ENCODE measurements at places on chromosomes 4 and X.

DNA sequence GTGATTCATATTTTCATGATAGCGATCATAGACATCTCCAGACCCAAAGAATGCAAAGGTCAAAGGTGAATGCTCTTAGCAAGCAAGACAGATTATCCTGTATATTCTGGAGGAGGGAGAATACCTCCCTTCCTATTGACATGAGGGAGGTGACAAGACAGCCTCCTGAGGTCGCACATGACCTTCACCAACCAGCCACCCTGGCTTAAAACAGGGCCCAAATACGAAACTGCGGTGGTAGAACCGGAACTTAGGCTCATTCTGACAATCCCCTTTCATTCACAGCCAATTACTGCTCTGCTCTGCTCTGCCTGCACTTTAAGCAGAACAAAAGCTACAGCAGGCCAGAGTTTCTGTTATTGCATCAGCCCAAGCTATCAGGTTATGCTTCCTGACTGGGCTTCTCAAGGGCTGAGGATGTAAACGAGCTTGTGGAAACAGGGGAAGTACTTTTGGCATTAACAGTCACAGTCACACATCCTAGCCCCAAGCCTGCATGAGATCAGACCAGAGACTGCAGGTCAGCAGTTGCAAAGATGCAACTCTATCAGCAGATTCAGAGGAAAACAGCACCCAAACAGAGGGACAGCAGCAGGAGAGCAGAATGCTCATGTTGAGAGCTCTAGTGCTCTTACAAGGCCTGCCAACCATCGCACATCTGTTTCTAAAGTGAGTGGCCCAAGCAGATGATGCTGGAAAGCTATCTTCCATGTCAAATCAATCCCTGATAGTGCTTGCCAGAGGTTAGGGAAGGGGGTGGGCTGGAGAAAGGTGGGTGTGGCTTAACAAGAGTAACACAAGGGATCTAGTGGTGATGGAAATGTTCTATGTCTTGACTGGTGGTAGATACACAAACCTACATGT, 51.3 kb upstream of the MAP3K15 start:
- no peak for DNase-seq

- peak; percentile 37 for DNase-seq
Observed at GRCh38 chr4:67871867-67872266, 11.9 kb downstream of the TMPRSS11D start.

GRCh38 chr4:128600996-128601871, 208.3 kb upstream of the JADE1 start:
- peak; percentile 77 for DNase-seq

DNA sequence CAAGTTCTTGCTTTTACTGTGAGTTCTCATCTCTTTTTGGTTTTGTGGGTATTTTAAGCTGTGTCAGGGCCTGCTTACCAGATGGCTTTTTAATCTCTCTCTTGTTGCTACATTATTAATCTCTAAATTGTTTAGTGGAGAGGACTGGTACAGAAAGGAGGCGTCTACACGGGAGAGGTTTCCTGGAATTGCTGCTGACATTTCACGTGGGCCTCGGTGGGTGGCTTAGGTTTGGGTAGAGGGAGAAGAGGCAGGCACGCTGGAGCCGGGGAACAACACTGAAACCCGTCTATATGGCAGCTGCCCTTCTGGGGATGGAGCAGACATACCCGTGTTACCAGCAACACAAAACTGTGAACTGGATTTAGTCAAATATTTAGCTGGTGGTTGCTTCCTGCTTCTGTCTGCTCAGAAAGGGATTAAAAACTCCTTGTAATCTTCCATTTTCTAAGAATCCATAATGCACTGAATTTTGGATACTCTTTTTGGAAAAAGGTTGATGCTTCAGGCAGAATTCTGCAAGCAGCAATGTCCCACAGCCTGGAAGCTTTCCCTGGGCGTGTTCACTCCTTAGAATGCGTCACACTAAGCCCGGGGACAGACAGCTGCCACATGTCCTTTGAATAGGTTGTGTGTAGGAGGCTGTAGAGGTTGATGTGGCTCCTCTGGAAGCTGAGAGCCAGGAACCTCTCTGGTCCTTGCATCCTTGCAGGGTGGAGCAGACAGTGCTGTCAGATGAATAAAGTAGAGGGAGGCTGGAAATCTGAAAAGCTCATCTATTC, 199.8 kb upstream of the GATB start:
- no peak for DNase-seq

GRCh38 chr4:166435449-166435848, 562.4 kb downstream of the TLL1 start:
- no peak for DNase-seq

- no peak for DNase-seq
Observed at GRCh38 chr4:5750946-5751665, 40.1 kb downstream of the EVC start.

GRCh38 chr4:7985891-7986441, 46.3 kb upstream of the AFAP1 start:
- DNase-seq, result no peak

GRCh38 chrX:119677654-119677981, 15.3 kb downstream of the SEPTIN6 start:
- no peak for DNase-seq

DNA sequence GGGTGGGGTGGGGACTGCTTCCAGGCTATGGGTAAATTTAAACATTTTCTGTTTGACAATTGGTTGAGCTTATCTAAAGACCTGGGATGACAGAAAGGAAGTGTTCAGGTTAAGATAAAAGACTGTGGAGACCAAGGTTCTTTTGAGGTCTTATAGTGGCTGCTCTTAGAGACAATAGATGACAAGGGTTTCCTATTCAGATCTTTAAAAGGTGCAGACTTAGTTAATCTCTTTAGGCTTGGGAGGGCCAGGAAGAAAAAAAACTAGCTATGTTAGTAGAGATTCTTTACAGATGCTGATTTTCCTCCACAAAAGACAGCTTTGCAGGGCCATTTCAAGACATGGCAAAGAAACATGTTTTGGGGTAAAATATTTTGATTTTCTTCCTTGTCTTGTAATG, 972.5 kb downstream of the CCSER1 start:
- DNase-seq, result no peak

DNA sequence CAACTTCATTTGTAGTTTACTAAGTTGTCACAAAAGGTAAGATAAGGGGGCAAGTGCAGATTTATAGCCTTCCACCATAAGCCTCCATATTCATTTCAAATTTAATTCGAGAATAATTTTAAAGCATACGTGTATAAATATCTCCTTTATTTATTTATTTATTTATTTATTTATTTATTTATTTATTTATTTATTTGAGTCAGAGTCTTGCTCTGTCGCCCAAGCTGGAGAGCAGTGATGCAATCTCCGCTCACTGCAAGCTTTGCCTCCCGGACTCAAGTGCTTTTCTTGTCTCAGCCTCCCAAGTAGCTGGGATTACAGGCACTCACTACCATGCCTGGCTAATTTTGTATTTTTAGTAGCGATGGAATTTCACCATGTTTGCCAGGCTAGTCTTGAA, 523.4 kb downstream of the FAT4 start:
- no peak for DNase-seq

- DNase-seq, result no peak
Observed at GRCh38 chrX:133513123-133513522, 97.8 kb upstream of the GPC4 start.

DNA sequence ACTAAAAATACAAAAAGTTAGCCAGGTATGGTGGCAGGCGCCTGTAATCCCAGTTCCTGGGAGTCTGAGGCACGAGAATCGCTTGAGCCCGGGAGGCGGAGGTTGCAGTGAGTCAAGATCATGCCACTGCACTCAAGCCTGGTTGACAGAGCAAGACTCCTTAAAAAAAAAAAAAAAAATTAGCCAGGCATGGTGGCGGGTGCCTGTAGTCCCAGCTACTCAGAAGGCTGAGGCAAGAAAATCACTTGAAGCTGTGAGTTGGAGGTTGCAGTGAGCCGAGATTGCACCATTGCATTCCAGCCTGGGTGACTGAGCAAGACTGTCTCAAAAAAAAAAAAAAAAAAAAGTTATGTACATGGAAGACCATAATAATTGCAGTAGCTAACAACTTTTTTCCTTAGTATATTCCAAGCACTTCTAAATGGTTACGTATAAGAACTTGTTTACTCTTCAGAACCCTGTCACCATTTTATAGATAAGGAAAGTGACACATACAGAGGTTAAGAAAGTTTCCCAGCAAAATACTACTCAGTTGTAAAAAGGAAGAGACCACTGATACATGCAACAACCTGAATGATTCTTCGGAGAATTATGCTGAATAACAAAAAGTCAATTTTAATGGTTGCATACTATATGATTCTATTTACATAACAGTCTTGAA, 24.5 kb downstream of the RUFY3 start:
- no peak for DNase-seq

GRCh38 chr4:121464854-121465253, 84.0 kb upstream of the QRFPR start:
- DNase-seq, result no peak

DNA sequence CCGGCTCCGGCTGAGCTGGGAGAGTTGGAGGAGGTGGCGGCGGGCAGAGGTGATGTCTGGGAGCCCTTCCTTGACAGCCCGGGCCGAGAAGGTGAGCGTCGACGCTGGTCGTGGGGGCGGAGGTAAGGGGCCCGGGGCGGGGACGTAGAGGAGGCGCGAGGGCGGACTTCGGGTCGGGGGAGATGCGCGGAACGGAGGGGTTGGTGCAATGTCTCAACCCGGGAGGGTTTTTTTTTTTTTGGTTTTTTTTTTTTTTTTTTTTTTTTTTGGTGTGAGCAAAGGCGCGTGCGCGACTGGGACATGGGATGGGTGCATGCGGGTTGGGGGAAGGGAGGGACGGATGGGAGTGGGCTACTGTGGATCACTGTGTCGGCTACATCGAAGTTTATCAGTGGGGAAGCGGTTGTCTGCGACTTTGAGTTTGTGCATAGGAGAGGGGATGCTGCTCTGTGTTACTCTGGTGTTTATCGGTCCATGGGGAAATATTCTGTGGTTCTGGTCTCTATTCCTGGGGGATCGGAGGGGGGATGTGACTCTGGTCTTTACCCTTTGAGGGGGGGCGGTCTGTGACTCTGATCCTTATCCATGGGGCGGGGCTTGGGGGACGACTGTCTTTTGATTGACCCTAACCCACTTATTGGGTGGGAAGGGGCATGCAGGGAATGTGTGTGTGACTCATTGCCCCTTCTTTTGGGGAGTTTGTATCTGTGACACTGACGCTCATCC, 537 bp downstream of the RBM10 start:
- no peak for DNase-seq

DNA sequence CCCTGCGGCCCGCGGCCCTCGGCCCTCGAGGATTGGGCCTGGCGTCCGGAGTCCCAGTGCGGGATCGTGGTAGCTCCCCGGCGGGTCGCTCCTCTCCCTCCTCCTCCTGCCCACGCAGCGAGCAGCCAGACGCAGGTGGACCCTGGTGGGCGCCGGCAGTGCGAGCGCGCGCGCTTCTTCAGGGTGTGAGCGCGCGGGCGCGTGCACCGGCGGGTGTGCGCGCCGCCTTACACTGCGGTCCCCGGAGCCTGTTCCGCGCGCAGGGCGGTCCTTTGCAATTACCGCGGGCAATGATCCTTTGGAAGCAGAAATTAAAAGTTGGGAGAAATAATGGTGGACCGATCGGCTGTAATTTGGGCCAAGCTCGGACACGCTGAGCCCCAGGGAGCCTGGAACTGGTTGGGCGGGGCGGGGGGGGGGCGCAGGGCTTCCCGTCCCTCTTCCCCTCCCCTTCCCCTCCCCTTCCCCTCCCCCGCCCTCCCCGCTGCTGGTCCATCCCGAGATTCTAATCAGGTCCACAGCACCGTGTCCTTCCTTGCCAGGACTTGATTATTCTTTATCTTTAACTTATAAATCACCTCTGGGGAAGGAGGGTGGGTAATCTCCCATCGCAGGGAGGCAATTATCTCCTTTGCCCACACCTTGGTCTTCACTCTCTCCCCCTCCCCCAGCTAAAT, 1.6 kb upstream of the NKX1-1 start:
- DNase-seq, result no peak

GRCh38 chr4:131091896-131092295, 1995.9 kb downstream of the C4orf33 start:
- DNase-seq, result peak; percentile 48

GRCh38 chrX:124769166-124769565, 422.8 kb downstream of the SH2D1A start:
- no peak for DNase-seq

- no peak for DNase-seq
Observed at GRCh38 chr4:35734381-35735098, 509.8 kb downstream of the ARAP2 start.

DNA sequence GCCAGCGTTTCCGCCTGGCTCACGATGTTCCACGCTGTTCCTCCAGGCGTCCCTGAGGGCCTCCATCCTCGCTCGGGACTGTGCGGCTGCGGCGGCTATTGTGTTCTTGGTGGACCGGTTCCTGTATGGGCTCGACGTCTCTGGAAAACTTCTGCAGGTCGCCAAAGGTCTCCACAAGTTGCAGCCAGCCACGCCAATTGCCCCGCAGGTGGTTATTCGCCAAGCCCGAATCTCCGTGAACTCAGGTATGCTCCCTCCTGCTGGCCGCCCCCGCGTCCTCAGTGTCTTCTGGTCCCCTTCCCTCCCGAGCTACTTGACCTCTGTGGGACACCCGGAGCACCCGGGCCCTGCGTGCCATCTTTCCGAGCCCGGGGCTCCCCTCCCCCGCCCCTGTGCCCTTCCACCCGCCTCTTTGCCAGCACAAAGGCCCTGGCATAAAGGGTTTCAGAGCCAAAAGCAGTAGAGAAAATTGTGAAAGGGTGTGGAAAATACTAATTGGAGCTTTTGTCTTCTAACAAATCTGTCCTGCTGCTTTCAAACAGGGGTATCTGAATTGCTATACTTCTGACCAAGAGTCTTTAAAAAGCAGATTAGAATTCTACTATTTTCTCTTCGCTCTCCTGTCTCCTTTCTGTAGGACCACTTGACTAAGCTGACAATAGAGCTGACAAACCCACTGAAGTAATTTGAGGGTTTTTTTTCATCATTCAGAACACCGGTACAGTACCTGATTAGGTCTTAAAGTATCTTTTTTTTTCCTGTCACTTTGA, 104.0 kb downstream of the NEUROG2 start:
- DNase-seq, result no peak

- no peak for DNase-seq
Observed at GRCh38 chrX:103697687-103698086, 11.2 kb upstream of the MORF4L2 start.

DNA sequence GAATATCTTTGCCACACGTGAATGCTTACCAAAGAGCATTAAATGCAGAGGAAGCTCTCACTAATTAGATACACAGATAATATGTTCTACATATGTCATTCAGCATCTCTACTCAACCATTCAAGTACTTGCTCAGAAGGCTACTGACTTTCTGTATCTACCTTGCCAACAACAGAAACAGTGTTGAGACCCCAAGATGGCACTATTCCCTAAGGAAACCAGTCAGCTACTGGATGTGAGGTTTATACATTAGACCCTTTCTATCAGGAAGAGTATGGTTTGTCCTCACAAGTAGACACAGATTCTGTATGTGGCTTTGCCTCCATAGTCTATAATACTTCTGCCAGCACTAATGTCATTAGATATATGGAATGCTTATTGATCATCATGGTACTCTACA, 443.9 kb upstream of the INTU start:
- DNase-seq, result peak; percentile 7
